ENCODE measurements at places on chromosomes 4 and X.

DNA sequence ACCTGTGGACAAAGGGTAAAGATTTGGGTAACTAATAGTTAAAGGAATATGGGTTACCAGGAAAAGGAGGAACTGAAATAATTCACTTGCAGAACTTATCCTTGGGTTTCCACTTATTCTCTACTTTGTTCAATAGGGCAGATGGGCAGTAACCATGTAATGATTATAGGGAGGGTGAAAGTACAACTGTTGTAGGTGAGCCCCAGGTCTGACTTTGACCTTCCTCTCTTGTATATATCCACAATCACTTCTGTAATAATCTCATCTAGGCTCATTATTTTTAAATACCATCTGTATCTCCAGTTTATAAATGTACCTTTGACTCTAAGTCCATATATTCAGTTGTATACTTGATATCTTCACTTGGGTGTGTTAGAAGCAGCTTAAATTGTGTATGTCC is 32.1 kb downstream of the CXXC4 start:
- DNase-seq = no peak

DNA sequence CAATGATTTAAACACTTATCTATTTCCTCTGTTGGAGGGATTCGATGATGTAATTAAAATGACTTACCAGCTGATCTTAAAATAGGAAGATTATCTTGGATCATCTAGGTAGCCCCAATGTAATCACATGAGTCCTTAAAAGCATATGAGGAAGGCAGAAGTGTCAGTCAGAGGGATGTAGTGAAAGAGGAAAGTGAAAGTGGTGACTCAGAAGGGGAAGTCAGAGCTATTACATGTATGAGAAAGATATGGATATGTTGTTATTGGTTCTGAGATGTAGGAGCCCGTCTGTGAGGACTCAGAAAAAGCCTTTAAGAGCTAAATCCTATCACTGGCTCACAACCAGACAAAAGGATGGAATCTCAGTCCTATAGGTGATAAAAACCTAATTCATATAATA is 456.4 kb downstream of the DACH2 start:
- DNase-seq = no peak

DNA sequence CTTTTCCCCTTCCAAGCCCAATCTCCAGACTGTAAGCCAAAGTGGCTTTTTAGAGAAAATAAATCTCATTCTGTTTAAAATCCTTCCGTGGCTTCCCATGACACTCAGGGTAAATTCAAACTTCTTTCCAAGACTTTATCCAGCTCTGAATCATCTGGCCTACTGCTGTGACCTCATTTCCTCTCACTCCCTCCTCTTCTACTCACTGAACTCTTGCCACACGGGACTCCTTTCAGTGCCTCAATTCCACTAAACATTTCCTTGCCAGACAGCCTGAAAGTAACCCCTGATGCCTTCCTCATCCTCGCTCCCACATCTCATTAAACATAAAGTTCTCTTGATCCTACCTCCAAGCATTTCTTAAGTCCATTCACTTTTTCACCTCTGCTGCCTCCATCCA is 27.8 kb upstream of the RNF128 start:
- DNase-seq = no peak

GRCh38 chr4:78047366-78047765 is 9.8 kb upstream of the FRAS1 start:
- DNase-seq = no peak

- no peak for DNase-seq
Observed at GRCh38 chr4:72313121-72313520, 255.9 kb downstream of the ADAMTS3 start.

- no peak for DNase-seq
Observed at GRCh38 chrX:15509845-15510244, 9.2 kb downstream of the BMX start.

DNA sequence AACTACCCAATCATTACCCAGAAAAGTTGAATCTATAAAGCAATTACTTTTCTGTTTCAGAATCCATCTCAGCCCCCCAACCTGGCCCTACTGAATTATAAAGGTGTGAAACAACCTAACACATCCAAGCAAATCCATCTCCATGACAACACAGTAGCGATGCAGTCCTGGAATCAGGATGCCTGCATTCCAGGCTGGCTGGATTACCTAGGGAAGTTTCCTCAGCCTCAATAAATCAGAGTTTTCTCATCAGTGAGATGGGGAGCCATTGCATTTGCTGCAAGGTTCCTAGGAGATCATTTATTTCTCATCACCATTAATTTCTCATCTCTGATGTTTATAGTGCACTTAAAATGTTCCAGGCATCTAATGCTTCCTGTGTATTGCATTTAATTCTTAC is 46.0 kb downstream of the LNX1 start:
- no peak for DNase-seq

DNA sequence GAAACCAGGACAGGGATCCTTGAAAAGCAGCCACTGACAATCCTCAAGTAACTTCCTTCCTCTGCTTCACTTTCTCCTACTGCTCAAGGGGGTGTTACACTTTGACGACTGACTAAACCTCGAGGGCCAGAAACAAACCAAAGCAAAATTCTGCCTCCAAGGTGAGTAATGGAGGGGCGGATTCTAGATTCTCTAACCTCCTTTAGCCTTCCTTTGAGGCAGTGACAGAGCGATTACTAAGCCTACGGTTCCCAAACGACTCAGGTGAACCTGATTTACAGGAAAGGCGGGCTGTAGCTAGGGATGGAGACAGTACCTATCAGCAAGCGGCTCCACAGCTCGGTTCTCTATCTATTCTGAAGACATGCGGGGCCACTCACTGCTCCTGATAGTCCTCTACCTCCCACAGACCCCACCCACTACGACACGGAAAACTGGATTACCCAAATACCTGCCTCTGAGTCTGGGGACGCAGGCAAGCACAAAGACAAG is 487 bp downstream of the TBCK start:
- DNase-seq = no peak

DNA sequence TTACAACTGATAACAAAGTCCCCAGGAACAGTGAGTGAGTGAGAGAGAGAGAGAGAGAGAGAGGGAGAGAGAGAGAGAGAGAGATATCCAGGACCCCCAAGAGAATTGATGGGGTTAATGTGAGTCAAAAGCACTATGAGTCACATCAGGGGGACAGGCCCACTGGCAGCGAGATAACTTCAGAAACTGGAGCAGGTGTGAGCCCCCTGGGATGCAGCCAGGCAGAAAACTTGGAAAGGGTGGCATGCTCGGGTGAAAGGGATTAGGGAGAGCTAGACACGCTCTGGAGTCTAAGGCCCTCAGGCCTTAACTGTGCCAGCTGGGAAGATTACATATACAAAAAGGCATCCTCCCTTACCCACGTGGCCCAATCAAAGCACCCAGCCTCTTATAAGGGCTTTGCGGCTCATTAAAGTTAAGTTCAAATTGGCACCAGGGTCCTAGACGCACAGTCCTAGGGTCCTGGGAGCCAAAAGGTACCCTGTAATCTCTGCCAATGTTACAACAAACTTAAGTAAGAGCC is 841 bp downstream of the ACOT9 start:
- no peak for DNase-seq

DNA sequence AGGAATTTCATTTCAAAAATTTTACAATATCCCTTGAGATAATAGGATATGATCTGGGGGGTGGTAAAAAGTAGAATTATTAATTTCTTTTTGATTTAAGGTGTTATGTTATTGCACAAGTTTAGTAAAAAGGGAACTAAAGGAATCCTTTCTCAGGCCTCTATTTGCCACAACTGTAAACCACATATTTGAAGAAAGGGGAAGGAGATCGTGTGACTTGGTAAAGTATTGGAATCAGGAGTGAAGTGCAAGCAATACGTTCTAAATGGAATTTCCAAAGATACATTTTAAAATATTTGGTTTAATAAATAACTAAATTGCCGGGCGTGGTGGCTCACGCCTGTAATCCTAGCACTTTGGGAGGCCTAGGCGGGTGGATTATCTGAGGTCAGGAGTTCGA is 35.3 kb upstream of the SCRG1 start:
- DNase-seq = no peak

DNA sequence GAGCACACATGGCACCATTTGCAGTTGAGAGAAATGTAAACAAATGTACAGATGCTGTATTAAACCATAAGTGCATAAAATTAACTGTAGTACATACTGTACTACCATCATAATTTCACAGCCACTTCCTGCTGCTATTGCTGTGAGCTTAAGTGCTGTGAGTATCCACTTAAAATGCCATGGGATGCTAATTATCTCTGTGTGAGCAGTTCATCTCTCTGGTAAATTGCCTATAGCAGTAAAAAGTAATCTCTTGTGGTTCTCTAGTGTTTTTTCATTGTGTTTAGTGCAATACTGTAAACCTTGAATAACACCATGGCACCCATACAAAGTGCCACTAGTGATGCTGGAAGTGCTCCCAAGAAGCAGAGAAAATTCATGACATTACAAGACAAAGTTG is 9.9 kb upstream of the SCOC start:
- no peak for DNase-seq

DNA sequence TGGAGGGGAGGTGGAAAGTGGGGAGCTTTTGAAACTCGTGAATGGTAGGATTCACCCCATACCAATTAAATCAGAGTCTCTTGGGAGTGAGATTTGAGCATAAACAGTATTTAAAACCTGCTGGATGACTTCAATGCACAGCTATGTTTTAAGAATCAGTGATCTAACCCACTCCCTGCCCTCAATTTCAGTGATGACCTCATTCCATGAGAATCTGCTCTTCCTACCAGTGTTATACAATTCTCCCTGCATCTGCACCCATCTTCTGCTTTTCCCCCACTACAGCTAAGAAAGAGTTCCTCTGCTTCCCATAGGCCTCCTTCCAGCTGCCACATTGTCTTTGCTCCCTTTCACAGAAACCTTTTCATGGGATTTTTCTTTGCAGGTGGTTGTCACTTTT is 18.3 kb upstream of the H2AZ1 start:
- no peak for DNase-seq
